HL-60 (cell line): ENCODE measurements at places on chromosomes 1 and 21.

GRCh38 chr1:11784993-11785769 lies 20.6 kb downstream of the MTHFR start:
- no peak for DNase-seq

- DNase-seq: no peak
Observed at GRCh38 chr1:92485381-92486250, 1.1 kb downstream of the GFI1 start.

DNA sequence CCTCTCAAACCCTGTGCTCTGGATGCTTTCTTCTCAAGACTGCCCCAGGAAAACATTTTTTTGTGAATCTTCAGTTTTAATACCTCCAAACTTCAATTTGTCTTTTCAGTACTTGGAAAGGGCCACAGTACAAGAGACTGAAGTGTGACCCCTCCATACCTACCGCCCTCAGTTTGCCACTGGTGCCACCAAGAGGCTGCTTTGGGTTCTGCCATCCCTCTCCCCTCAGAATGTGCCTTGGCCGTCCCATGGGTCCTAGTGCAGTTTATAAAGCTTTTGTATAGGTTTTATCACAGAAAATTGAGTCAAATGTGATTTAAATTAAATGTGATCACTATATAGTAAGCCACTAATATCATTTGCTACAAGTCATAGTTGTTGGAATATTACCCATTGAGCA lies 60.8 kb upstream of the PGD start:
- no peak for DNase-seq

GRCh38 chr1:56441601-56442000 lies 137.8 kb downstream of the PLPP3 start:
- DNase-seq: no peak

DNA sequence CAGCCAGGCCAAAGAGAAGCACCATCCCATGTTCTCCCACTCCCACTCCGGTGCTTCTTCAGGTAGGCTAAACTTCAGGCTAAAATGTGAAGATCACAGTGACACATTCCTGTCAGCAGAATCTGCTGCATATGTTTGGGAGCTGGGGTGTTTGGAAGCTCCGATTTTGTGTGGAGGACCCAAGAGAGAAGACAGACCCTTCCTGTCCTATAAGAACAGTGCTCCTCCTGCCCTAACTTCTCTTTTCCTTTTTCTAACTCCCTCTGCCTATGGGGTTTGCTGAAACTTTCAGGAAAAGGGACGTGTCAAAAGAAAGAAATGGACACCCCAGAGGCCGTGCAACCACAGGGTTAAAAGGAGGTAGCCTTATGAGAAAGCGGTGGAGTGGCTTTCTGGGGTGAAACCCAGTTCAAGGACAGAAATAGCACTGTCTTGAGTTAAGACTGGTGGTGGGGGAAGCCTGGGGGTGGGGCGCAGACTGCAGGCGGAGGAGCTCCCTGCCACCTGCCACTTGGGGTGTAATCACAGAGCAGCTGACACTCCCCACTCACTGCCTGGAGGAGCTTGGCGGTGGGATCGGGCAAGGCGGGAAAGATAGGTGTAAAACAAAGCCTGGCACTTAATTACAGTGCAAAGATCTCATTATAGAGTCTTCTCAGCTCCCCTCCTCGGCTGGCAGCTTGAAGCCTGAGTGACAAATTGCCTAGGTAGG lies 645 bp upstream of the TLR5 start:
- no peak for DNase-seq

DNA sequence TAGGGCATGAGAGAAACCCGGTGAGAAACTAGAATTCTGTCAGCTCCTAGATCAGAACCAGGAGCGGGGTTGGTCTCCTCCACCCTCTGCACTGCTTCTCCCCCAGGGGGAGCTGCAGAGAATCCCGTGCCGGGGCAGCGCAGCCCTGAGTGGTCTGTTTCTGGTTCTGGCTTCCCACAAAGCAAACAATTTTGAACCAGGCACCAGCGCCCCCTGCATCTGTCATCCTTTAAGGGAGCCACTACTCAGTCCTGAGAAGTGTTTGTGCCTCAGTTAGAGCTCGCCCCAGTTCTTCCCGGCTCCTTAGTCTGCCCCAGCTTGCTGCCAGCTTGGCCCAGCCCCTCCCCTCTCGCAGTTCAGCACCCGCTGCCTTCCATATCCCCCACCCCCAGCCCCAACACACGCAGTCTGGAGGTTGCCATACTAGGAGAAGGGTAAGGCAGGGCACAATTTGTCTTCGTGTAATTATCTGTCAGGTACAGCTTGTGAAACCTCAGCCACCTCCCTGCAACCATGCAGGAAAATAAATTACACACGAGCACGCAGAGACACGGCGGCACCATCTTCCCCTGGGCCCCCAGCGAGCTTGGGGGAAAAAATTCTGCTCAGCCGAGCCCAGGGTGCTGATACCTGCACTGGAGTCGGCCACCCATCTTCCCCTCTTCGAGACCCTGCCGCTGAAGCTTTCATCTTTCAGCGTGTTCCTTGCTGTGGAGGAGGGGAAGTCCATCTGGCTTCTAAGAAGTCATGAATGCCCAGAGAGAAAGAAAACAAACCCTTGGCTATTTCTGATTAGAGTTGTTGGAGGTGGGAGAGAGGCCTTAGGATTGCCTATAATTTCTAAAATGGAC lies 62.6 kb upstream of the CD1D start:
- peak; percentile 14 for DNase-seq

GRCh38 chr21:28636752-28637691 lies 355.7 kb downstream of the LTN1 start:
- no peak for DNase-seq

- DNase-seq: no peak
Observed at GRCh38 chr1:109427171-109427467, 871 bp upstream of the PSMA5 start.

- no peak for DNase-seq
Observed at GRCh38 chr1:86758570-86758969, 54.2 kb downstream of the SH3GLB1 start.

- DNase-seq: no peak
Observed at GRCh38 chr1:218872026-218872425, 301.7 kb upstream of the LYPLAL1 start.

DNA sequence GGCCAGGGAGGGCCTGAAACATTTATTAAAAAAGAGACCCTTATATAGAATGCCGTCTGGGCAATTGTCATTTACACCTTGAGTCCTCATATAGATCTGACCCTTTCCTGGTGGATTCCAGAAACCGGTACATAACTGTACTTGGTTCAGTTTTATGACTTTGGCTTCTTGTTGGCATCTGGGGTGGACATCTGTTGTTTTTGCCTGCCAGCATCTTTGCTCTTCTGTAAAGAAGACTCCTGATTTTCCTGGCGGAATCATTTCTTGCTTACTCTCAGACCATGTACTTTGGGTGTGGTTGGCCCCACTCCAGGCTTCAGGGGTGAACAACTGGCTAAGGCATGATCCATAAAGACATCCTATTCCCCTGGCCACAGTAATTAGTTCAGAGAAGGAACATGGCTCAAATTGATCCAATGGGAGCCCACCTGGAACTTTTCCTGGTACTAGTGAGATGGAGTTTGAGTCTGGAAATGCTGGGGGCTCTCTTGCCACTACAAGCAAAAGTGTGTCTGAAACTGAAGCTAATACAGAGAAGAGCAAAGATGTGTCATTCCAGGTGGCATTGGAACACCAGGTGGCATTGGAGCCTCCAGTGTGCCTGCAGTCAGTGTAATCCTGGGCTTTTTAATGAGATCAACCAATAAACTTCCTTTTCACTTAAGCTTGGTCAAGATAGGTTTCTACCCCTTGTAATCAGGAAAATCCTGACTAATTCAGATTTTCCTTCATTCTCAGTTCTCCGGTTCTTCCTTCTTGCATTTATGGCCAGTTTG lies 332.5 kb upstream of the CAMK1G start:
- DNase-seq: no peak

GRCh38 chr1:181032535-181032934 lies 1.2 kb upstream of the MR1 start:
- DNase-seq: no peak

DNA sequence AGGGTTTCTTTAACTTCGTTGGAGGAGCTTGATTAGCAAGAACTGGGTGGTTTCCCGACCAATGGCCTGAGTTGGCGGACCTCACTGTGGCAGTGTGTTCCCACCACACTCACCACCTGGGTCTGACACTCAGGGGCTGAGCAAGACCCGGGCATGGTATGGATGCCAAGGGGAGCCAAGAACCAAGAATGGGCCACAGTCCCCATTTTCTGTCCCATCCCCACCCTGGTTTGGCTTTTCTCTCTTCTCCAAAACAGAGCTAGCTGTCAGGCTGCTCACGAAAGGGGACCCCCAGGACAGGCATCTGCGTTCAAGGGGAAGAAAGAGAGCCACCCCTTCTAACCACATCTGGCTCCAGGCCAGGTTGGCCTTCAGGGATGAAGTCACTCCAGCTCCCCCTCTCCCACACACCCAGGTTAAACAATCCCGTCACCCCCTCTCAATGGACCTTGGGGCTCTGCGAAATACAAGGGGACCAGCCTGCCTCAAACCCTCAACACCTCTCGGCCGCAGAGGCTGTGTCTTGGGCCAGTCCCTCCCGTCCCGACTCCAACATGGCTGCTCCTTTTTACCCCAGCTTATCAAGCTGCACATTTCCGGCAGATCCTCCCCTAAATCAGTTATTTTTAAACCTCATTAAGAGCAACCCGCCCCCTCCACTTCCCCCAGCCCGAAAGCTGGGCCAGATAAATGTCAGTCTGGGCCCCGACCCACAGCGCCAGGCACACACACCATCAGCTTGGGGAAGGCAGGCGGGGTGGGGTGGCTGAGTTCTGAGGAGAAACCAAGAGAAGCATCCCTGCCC lies 3.4 kb downstream of the TAGLN2 start:
- no peak for DNase-seq

GRCh38 chr1:51792864-51793263 lies 85.7 kb downstream of the NRDC start:
- DNase-seq: no peak

GRCh38 chr21:17650292-17650691 lies 37.6 kb upstream of the BTG3 start:
- DNase-seq: no peak

GRCh38 chr1:108316545-108316944 lies 72.7 kb upstream of the NBPF4 start:
- no peak for DNase-seq

DNA sequence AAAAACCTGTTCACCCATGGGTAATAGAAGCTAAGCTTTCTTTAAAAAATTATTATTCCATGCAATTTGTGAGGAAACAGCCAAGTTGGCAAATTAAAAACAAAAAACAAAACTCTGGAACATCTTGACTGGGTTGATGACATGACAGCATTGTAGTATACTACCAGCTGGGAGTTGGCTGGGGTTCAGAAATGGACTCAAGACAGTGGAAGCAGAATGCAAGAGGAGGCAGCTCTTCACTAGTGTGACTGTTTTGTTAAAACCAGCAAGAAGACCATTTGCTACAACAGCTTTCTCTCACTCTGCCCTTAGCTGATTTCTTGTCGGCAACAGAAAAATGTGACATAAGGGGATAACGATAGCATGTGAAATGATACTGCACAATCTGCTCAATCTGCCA lies 1298.9 kb upstream of the ADGRL4 start:
- DNase-seq: no peak

DNA sequence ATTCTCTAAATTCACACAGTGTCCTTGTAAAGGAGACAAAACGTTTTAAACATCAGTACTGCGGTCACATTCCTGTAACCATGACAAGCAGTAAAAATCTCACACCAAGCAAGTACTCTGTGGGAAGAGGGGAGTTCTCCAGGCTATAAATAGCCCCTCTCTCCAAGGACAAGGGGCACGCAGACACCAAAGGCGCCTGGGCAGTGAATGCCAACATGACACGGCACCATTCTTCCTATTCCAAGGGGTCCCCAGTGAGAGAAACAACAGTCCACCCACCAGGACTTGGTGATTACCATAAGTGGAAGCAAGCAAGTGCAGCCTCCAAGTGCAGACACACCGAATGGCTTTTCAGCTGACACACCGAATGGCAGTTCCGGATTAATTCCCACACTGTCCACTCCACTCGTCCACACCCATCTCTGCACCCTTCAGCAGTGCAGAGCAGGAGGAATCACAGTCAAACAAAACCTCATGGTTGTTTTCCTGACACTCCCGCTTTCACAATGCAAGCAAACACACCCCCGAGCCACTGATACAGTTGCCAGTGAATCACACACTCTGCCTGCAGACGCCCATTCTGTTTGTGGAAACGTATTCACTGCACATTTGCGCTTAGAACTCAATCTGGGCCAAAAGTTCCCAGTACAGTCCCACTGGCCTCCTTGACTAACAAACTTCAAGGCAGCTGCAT lies 1.8 kb downstream of the PTTG1IP start:
- DNase-seq: no peak

GRCh38 chr1:234960722-234961455 lies 167.7 kb downstream of the TOMM20 start:
- DNase-seq: no peak
